ENCODE measurements at places on chromosomes 2 and 18.

- DNase-seq: no peak
Measured at GRCh38 chr2:218727502-218728165, 17.0 kb downstream of the TTLL4 start.

GRCh38 chr2:73489053-73489452 is 103.4 kb downstream of the ALMS1 start:
- DNase-seq: no peak

- DNase-seq: no peak
Measured at GRCh38 chr18:3706279-3707097, 256.5 kb downstream of the TGIF1 start.

GRCh38 chr2:27019459-27019858 is 13.3 kb upstream of the TMEM214 start:
- no peak for DNase-seq

- no peak for DNase-seq
Measured at GRCh38 chr2:151049746-151050145, 211.9 kb downstream of the RBM43 start.

DNA sequence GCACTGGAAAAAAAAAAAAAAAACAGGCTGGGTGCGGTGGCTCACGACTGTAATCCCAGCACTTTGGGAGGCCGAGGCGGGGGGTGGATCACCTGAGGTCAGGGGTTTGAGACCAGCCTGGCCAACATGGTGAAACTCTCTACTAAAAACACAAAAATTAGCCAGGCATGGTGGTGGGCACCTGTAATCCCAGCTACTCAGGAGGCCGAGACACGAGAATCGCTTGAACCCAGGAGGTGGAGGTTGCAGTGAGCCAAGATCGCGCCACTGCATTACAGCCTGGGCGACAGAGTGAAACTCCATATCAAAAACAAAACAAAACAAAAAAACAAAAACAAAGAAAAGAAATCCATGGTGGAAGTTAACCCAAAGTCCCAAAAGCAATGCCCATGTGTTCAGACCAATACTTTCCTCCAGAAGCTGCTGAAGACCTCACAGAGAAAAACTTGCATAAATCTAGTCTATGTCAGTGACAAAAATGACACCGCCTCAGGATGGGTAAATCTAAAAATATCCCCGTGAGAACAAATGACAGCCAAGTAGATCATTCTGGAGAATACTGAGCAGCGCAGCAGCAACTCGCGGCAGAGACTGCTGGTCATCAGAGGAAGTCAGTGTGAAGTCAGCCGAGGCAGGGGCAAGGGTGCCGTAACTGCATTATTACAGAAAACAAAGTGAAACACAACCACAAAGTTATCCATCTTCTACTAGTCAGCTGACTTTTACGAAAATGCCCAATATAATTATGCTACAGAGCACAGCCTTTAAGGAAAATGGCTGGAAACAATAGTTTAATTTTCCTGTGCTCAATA is 41.0 kb downstream of the LPIN2 start:
- no peak for DNase-seq

GRCh38 chr18:72197591-72197990 is 346.6 kb downstream of the CBLN2 start:
- no peak for DNase-seq

DNA sequence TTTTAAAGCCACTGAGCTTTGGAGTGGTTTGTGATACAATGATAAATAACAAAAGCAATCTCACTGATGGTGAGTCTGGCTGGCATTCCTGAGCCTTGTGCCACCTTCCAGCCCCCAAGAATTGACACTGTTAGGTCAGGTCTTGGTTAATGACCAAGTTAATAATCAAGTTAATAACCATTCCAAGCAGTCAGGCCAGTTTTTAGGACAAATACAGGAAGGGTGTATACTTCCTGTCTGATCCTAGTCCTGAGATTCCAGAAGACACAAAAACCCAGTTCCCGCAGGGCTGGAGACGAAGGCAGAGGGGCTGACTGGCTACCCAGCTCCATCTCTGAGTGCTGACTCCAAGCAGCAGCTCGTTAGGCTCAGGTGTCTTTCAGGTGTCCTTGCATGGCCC is 74.6 kb upstream of the LAPTM4A start:
- DNase-seq: no peak

DNA sequence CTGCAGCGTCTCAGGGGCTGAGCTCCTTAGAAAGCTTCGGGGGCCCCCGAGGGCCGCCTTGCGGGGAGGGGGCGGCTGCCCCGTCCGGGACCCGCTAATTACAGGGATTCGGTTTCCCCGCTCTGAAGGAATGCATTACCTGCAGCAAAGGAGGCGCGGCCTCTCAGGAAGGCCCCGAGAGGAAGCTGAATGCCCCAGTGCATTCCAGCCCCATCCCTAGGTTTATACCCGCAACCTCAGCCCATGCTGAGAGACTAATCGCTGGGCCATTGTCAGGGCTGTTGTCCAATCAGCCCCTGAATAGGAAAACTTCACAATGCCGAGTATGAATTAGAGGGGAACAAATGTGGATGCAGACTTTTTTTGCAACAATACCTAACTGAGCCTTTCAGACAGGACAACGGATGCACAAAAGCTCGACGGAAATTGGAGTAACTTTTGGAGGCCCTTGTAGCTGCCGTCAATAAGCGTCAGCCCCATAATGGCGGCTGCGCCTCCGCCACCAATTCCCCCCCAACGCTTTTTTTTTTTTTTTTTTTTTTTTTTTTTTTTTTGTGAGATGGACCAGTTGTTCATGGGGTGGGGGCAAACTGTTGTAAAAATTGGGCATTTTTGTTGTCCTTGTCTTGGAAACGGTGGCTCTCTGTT is 138.6 kb upstream of the SIX3 start:
- DNase-seq: no peak

DNA sequence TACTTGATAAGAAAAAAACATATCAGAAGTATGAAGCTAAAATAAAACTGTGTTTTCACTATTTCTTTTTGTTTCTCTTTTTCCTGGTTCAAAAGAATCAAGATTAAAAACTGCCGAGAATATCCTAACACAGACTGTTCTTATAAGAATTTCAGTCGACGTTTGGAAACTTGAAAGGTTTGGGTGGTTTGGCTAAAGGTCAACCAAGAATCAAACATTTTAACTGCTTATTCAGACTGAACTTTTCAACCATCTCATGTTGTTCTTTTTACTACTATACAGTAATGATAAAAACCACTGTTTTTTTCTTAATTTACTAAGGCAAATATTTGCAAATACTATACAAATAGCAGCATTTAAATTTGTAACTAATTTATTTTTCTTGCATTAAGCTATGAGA is 308.5 kb upstream of the TFPI start:
- DNase-seq: no peak

DNA sequence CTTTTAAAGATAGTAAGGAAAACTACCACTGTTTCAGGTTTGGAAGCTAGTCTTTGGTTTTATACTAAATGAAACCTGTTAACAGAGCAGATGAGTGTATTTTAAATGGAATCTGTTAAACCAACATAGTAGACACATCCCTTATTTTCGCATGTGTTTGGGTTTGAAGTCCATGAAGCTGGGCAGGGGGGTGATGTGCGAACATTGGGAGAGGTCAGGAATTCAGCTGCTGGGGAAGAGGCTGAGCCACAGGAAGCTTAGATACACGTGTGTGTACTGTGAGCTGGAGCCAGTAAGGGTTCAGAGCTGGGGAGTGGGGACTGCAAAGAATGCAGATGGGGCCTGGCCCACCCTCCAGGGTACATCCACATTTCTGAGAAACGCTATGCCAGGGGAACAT is 176.9 kb downstream of the VAPA start:
- DNase-seq: no peak

DNA sequence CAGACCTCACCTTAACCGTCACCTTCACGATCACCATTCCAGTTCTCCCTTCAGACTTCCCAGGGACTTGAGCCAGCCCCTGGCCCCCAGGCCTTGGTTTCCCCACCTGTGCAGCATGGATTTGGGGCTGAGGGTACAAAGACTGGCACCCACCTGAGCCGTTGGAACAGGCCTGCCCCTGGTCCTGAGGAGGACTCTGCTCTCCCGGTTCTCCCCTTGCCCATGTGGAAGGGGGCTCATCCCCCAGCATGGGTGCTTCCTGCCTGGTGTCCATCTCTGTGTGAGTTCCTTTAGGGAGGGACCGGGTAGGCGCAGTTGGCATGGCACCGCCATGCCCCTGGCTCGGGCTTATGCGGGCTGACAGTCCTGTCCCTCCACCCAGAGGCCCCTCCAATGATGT is 10.9 kb upstream of the GPR35 start:
- DNase-seq: no peak

DNA sequence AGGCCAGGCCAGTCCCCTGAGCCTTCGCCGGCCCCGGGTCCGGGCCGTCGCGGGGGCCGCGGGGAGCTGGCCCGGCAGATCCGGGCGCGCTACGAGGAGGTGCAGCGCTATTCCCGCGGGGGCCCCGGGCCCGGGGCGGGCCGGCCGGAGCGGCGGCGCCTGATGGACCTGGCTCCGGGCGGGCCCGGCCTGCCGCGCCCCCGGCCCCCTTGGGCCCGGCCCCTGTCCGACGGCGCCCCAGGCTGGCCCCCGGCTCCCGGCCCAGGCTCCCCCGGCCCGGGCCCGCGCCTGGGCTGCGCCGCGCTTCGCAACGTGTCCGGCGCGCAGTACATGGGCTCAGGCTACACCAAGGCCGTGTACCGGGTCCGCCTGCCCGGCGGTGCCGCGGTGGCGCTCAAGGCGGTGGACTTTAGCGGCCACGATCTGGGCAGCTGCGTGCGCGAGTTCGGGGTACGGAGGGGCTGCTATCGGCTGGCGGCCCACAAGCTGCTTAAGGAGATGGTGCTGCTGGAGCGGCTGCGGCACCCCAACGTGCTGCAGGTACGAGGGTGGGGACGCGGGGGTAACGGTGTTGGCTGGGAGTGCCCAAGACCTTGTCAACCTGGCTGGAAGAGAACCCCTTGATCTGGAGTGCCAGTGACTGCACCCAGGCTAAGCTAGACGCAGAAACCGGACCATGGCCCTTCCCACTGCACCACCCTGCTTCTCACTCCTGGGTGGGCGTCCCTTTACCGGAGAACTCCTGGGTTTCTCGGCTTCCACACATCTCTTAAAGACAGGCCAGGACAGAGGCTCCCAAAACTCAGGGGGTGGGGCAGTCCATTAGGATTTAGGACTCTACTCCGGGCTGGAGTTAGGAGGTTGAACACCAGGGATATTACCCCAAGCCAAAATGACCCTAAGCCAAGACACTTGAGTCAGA is 739 bp downstream of the PKDCC start:
- DNase-seq: no peak

GRCh38 chr18:57544936-57545660 is 41.4 kb downstream of the FECH start:
- no peak for DNase-seq

DNA sequence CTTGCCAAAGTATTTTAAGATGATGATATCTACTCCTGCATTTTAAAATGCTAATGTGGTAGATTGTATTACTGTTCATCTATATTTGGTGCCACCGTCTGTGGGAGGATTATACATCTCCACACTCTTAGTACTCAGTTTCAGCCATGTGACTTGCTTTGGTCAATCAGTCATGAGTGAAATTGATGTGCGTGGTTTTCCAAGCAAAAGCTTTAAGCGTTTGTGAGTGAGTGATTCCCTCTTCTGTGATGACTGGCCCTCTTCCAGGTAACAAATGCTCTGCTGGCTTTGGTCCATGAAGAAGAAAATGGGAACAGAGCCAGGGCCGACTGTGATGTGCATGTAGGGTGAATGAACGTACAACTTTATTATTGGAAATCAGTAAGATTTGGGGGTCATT is 330.4 kb downstream of the LPIN1 start:
- no peak for DNase-seq

DNA sequence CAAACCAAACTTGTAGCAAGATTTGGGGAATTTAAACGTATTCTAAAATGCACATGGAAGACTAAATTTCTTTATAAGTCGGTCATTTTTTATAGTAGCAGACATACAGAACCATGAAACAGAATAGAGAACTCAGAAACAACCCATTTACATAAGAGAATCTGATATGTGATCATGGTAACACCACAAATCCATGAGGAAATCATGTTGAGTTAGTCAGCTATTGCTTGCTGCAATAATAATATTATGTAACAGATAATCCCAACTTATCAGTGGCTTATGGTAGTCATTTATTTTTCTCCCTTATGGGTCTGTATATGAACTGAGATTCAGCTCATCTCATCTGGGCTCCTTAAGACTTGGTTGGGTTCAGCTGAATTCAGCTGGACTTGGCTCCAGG is 103.4 kb upstream of the SERTAD2 start:
- no peak for DNase-seq

- no peak for DNase-seq
Measured at GRCh38 chr2:178072383-178073301, at the start of gene PDE11A. TSS of gene PDE11A (minus strand) at chr2:178072777. CDS start at chr2:178072437, 340 bp downstream.

- DNase-seq: no peak
Measured at GRCh38 chr2:38907743-38908562, 18.3 kb downstream of the ARHGEF33 start.

- no peak for DNase-seq
Measured at GRCh38 chr2:212495046-212495445, 43.6 kb downstream of the ERBB4 start.

- DNase-seq: no peak
Measured at GRCh38 chr2:162972383-162972782, 133.8 kb upstream of the KCNH7 start.

DNA sequence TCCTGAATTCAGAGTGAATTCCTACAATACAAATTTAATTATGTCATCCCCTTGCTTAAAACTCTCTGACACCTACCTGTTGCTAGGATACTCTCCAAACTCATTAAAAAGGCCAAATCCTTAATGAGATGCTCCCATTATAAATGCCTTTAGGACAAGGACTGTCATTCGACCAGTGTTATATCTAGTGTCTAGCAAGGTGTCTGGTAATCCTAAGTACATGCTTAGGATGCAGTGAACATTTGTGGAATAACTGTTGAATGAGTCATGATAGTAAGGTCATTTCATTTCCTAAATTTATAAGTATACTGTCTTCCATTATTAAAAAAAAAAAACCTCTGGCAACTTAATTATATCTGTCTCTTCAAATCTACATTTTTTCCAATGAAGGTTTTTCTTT is 588.9 kb upstream of the NRXN1 start:
- no peak for DNase-seq

DNA sequence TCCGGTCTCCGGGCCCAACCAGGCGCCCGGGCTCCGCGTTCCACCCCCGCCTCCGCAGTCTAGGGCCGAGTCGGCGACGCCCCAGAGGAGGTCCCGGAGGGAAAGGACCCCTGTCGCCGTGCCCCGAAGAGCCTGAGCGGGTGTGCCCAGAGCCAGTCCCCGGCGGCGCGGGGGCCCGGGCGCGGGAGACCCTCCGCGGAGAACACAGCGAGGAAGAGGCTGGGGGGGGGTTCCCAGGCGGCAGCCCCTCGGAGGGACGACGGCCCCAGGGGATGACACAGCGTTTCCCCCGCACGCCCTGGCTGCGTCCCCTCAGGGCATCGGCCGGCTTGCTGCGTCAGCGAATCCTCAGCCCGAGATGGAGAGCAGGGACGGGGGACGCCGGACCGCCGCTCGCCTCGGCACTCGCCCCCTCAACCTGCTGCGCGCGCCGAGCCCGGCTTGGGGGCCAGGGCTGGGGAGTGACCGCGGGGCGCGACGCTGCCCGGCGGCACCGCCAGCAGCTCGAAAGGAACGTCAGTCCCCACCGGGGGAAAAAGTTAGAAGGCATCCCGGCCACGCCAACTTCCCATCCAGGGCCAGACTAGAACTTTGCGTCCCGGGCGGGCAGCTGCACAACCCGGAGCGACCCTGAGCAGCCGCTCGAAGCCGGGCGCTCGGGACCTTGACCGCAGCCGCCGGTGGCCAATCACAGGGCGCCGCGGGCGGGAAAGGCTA is 711 bp downstream of the SFXN5 start:
- DNase-seq: peak; percentile 8

GRCh38 chr2:46000660-46001059 is 296.5 kb upstream of the EPAS1 start:
- no peak for DNase-seq

GRCh38 chr2:182365855-182366254 is 61.0 kb downstream of the PDE1A start:
- no peak for DNase-seq
